ENCODE measurements at places on chromosomes 4 and X.

- DNase-seq, result no peak
These were observed 74.4 kb upstream of the EFNB1 start for GRCh38 chrX:68754406-68754805.

- no peak for DNase-seq
These were observed 106.8 kb downstream of the FAM9B start for GRCh38 chrX:8927066-8927635.

GRCh38 chr4:30726090-30726675 lies 6.0 kb downstream of the PCDH7 start:
- no peak for DNase-seq

- DNase-seq, result no peak
These were observed 69.0 kb downstream of the ATOH1 start for GRCh38 chr4:93897559-93897958.

DNA sequence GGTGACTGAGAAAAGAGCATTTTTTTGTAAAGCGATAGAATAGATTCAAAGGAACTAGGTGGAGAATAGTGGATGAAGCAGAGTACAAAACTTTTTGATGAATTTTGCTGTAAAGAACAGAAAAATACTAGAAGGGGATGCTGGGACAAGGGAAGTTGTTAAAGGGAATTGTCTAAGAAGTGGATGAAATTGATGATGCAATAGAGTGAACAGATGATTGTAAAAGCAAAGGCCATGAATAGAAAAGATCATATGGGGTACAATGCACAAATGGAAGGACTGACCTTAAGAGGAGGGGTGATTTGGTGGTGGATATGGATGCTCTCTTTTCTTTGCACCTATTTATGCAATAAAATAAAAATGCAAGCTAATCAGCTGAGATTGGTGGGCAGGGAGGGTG lies 262.7 kb upstream of the MAD2L1 start:
- no peak for DNase-seq

DNA sequence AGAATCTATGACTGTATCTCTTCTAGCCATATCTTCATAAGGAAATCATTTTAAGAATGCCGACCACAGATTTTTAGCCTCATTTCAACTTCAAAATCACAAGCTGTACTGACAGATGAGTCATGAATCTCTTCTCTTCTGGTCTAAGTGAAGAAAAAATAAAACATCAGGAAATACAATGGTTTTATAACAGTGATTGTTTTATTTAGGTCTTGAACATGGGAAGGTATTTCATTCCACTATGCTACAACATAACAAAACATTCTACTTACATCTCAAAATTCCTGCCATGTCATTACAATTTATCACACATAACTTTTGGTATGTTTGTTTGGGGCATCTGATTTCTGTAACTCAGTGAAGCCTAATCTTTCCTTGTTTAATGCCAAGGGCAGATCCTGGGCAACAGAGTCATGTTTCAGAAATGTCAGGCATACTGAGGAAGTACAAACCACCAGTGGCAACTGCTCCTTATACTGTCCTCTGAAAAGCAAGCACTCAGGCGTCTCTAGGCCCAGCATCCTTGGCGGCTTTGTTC lies 325.0 kb downstream of the PDHA2 start:
- DNase-seq, result no peak
